Glomerular endothelial cell (primary cell): ENCODE measurements at places on chromosomes 12 and 14. TPM values are rescaled to one million over a fixed set of nuclear protein-coding genes. Genes with fewer than 3 reads are reported as not detected.

TSPAN19 gene
- total RNA-seq, result 0.35 TPM in 1 of 2 replicates, not detected in the other

KLHDC1 gene
- total RNA-seq, result 0.82 and 1.3 TPM in 2 replicates

BTBD7 gene
- 22.9 and 30.4 TPM in 2 replicates for total RNA-seq

TSHR gene
- not detected in 2 replicates for total RNA-seq

MGP gene
- total RNA-seq, result 2.6 and 9.1 TPM in 2 replicates
